ENCODE measurements at places on chromosomes 5 and 9. TPM values are rescaled to one million over a fixed set of nuclear protein-coding genes. Genes with fewer than 3 reads are reported as not detected.
A peak's percentile ranks its signal among the peaks of the same experiment; 100 is the strongest.

CDC20B gene
- not detected for total RNA-seq

IFNA13 gene
- total RNA-seq, result not detected

SLC31A1 gene
- total RNA-seq, result 27.5 TPM

CDH9 gene
- total RNA-seq, result not detected

AFAP1L1 gene
- 5.3 TPM for total RNA-seq

CCNO gene
- not detected for total RNA-seq

PAM gene
- 115 TPM for total RNA-seq

LSM11 gene
- total RNA-seq, result 3.9 TPM

SLC36A2 gene
- not detected for total RNA-seq

BNC2 gene
- total RNA-seq, result 45.2 TPM

BTNL9 gene
- not detected for total RNA-seq

GRCh38 chr5:128349044-128349858 is 188.8 kb downstream of the FBN2 start:
- H3K4me3 ChIP-seq, result no peak overlapping the region
- no peak overlapping the region for H3K27ac ChIP-seq
- peaks cover 24% of the 10 kb centered on the region for H3K36me3 ChIP-seq
- peak; percentile 10 for DNase-seq
- H3K4me1 ChIP-seq, result no peaks in the 10 kb centered on the region

- no peaks in the 10 kb centered on the region for H3K27me3 ChIP-seq
- H3K27ac ChIP-seq, result peak overlapping the region; percentile 81
- no peak overlapping the region for H3K4me3 ChIP-seq
- peaks cover 16% of the 10 kb centered on the region for H3K4me1 ChIP-seq
These were observed 582.0 kb upstream of the TUSC1 start for GRCh38 chr9:26260238-26260637.

DNA sequence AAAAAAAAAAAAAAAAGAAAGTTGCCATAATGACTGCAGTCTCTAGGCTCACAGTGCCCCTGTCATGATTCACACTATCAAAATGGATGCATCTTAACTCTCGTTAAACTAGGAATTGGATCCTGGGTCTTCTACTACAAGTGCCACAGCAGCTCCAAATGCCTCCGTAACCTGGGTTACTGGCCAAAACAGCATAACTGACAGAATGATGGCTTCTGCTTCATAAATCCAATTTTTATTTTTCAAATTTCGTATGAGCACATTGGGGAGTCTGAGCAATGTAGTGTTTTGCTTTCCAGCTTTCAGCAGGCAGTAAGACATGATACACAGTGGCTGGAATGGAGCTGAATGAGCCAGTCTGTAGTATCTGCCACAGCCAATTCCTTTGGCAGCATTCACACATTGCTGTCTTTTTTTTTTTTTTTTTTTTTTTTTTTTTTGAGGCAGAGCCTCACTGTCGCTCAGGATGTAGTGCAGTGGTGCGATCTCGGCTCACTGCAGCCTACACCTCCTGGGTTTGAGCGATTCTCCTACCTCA is 36.0 kb upstream of the NPM1 start:
- DNase-seq, result no peak
- no peak overlapping the region for H3K27ac ChIP-seq
- H3K36me3 ChIP-seq, result no peaks in the 10 kb centered on the region
- peaks cover 2% of the 10 kb centered on the region for H3K27me3 ChIP-seq

DNA sequence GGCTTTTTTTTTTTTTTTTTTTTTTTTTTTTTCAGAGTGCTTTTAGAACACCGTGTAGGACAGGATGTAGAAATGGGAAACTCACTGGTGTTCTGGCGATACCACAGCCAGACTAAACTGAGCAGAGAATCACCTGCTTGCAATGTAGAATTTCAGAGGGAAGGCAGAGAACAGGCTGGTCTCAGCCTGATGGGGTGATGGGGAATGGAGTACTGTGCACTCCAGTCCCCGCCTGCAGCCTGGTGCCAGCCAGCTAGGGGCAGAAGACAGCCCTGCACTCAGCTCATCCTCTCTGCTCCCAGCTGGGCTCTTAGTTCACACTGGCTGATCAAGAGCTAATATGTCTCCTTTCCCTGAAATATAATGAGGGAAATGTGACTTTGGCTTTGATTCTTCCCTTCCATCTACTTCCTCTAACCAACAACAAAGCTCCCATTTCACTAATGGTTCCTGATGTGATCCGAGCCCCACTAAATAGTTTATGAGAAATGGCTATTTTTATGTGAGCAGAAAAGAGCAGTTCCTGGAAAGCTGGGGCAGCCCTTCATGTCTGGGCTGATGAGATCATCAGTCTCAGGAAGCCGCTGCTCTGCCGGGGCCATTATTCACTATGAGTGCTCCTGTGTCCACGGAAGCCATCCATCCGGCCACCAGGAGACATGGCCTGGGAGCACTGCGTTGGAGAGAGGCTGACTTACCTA is 209.7 kb downstream of the GADD45G start:
- H3K27ac ChIP-seq, result no peak overlapping the region
- DNase-seq, result peak; percentile 3
- H3K36me3 ChIP-seq, result no peaks in the 10 kb centered on the region
- H3K4me1 ChIP-seq, result no peaks in the 10 kb centered on the region

- peaks cover 2% of the 10 kb centered on the region for H3K4me1 ChIP-seq
- H3K36me3 ChIP-seq, result peaks cover 2% of the 10 kb centered on the region
- DNase-seq, result peak; percentile 78
- H3K27me3 ChIP-seq, result no peaks in the 10 kb centered on the region
- peak within 1 kb of the TSS; percentile 80 for H3K27ac ChIP-seq
- H3K4me3 ChIP-seq, result peak within 1 kb of the TSS; percentile 97
These were observed at the start of gene GEMIN5 for GRCh38 chr5:154937718-154938466. GEMIN5 (minus strand) TSS chr5:154938211; CDS start chr5:154938133, 78 bp downstream.

DNA sequence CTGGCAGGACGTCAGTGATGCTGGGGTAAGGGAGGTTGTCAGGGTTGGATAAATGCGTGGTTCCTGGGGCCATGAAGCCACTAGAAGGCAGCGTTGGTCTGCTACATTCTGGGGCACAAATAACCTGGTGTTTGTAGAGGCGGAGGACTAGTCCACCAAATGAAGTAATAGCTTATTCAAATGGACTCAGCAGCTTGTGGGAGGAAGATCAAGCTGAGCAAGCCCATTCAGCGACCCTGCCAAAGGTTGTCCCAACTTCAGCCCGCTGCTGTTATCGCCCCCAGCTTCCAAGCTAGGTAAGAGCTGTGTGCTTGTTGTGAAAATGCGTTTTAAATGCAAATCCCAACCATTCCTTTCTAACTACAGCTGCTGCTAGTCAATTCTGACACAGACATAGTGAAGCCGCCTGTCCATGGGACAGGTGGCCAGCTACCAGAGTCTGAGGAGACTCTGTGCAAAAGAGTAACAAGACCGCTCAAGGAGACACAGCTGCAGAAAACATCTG is 7.6 kb upstream of the FAM240B start:
- no peak overlapping the region for H3K4me3 ChIP-seq
- H3K27ac ChIP-seq, result no peak overlapping the region
- no peaks in the 10 kb centered on the region for H3K4me1 ChIP-seq

DNA sequence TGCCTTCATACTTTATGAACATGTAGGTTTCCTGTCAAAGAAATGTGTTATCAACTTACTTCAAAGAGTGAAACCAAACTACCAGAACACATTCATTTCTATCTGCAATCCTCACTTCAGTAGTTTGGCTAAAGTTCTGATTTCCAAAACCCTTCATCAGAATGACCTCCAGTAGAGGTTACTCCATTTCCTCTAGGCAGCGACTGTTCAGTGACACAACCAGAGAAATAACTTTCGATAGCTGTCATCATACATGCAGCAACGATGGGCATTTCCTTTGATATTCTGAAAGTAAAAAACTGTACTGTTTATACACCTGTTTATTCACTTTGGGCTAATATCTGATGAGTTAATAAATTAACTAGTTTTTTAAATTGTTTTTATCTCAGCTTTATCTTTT is 532.5 kb upstream of the IZUMO3 start:
- H3K27me3 ChIP-seq, result no peaks in the 10 kb centered on the region
- H3K27ac ChIP-seq, result no peak overlapping the region
- no peaks in the 10 kb centered on the region for H3K36me3 ChIP-seq

GRCh38 chr5:14164164-14165163 is 21.3 kb downstream of the TRIO start:
- no peaks in the 10 kb centered on the region for H3K27me3 ChIP-seq
- DNase-seq, result no peak
- H3K27ac ChIP-seq, result peak overlapping the region; percentile 28
- no peak overlapping the region for H3K4me3 ChIP-seq

GRCh38 chr9:136544964-136545691 is 720 bp downstream of the NOTCH1 start:
- H3K27me3 ChIP-seq, result no peaks in the 10 kb centered on the region
- H3K36me3 ChIP-seq, result peaks cover 8% of the 10 kb centered on the region
- peak overlapping the region; percentile 82 for H3K4me3 ChIP-seq
- peaks cover 20% of the 10 kb centered on the region for H3K4me1 ChIP-seq
- DNase-seq, result no peak
- peak overlapping the region; percentile 58 for H3K27ac ChIP-seq

- no peak for DNase-seq
- H3K4me1 ChIP-seq, result no peaks in the 10 kb centered on the region
- no peak overlapping the region for H3K4me3 ChIP-seq
- H3K36me3 ChIP-seq, result no peaks in the 10 kb centered on the region
- H3K27me3 ChIP-seq, result no peaks in the 10 kb centered on the region
These were observed 1026.3 kb downstream of the CDH12 start for GRCh38 chr5:21826884-21827283.

- DNase-seq, result no peak
- H3K36me3 ChIP-seq, result no peaks in the 10 kb centered on the region
- no peaks in the 10 kb centered on the region for H3K27me3 ChIP-seq
- no peak overlapping the region for H3K4me3 ChIP-seq
These were observed 97.1 kb downstream of the ADCY2 start for GRCh38 chr5:7493081-7493480.

GRCh38 chr5:172377438-172377837 is 76.9 kb downstream of the SH3PXD2B start:
- no peaks in the 10 kb centered on the region for H3K27me3 ChIP-seq
- no peak overlapping the region for H3K27ac ChIP-seq
- no peak overlapping the region for H3K4me3 ChIP-seq
- DNase-seq, result no peak
- peaks cover 11% of the 10 kb centered on the region for H3K4me1 ChIP-seq

GRCh38 chr9:137799630-137799983 is 78.0 kb upstream of the CACNA1B start:
- no peak overlapping the region for H3K4me3 ChIP-seq
- H3K27me3 ChIP-seq, result no peaks in the 10 kb centered on the region
- DNase-seq, result no peak
- H3K4me1 ChIP-seq, result no peaks in the 10 kb centered on the region
- H3K27ac ChIP-seq, result no peak overlapping the region

- DNase-seq, result no peak
- H3K4me1 ChIP-seq, result no peaks in the 10 kb centered on the region
- no peaks in the 10 kb centered on the region for H3K36me3 ChIP-seq
- no peak overlapping the region for H3K27ac ChIP-seq
- H3K27me3 ChIP-seq, result no peaks in the 10 kb centered on the region
- no peak overlapping the region for H3K4me3 ChIP-seq
These were observed 53.4 kb upstream of the SV2C start for GRCh38 chr5:76029739-76030138.

- DNase-seq, result no peak
- no peaks in the 10 kb centered on the region for H3K27me3 ChIP-seq
- H3K27ac ChIP-seq, result no peak overlapping the region
- H3K4me3 ChIP-seq, result no peak overlapping the region
- peaks cover 21% of the 10 kb centered on the region for H3K4me1 ChIP-seq
- no peaks in the 10 kb centered on the region for H3K36me3 ChIP-seq
These were observed 36.7 kb upstream of the ZSWIM6 start for GRCh38 chr5:61295365-61295764.

- DNase-seq, result peak; percentile 28
- H3K4me1 ChIP-seq, result no peaks in the 10 kb centered on the region
- no peaks in the 10 kb centered on the region for H3K27me3 ChIP-seq
- H3K36me3 ChIP-seq, result no peaks in the 10 kb centered on the region
- H3K4me3 ChIP-seq, result no peak overlapping the region
These were observed 174.4 kb upstream of the RGMB start for GRCh38 chr5:98599016-98599415.

- no peaks in the 10 kb centered on the region for H3K4me1 ChIP-seq
- H3K27ac ChIP-seq, result no peak overlapping the region
- no peaks in the 10 kb centered on the region for H3K36me3 ChIP-seq
- H3K27me3 ChIP-seq, result no peaks in the 10 kb centered on the region
- no peak overlapping the region for H3K4me3 ChIP-seq
- DNase-seq, result no peak
These were observed 22.5 kb downstream of the TRPM6 start for GRCh38 chr9:74865177-74865576.

DNA sequence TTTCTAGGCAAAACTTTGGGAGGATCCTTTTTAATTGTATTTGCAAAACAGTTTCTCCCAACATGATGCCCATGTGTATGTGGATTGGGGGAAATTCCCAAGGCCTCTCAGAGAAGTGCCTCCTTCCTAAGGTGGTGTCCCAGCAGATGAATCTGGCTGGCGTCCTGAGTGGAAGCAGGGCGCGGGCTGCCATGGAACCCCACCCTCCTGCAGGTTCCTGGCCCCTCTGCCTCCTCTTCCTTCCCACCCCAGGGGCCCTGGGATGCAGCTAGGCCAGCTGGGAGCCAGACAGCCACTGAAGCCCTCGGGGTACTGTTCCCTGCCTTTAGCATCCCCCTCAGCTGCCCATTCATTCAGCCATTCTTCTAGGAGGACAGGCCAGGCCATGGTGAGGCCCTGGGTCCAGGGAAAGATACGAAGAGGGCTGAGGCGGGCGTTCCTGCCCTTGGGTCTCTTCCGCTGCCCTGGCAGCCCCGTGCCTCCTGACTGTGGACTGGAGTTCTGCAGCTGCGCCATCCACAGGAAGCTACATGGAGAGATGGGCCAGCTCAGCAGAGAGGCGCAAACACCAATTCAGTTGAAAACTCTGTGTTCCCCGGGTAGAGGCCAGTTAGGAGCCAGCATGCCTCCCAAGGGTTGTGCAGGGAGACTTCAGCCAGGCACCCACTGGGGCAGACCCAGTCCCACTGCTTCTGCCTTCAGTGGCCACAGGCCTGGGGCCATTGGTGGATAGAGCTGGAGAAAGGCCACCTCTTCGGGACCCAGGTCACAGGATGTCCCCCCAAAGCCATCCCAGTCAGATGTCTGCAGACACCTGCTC is 36.5 kb downstream of the ADAMTS2 start:
- no peaks in the 10 kb centered on the region for H3K27me3 ChIP-seq
- no peak overlapping the region for H3K27ac ChIP-seq
- DNase-seq, result no peak
- no peak overlapping the region for H3K4me3 ChIP-seq
- H3K36me3 ChIP-seq, result no peaks in the 10 kb centered on the region

GRCh38 chr9:114558027-114558675 is 29.4 kb upstream of the ATP6V1G1 start:
- no peak for DNase-seq
- 0 out of 2 replicates have a peak, but pooled peaks cover 2% of the 10 kb centered on the region for H3K4me1 ChIP-seq
- H3K36me3 ChIP-seq, result no peaks in the 10 kb centered on the region
- no peak overlapping the region for H3K4me3 ChIP-seq
- H3K27me3 ChIP-seq, result no peaks in the 10 kb centered on the region
- H3K27ac ChIP-seq, result no peak overlapping the region

DNA sequence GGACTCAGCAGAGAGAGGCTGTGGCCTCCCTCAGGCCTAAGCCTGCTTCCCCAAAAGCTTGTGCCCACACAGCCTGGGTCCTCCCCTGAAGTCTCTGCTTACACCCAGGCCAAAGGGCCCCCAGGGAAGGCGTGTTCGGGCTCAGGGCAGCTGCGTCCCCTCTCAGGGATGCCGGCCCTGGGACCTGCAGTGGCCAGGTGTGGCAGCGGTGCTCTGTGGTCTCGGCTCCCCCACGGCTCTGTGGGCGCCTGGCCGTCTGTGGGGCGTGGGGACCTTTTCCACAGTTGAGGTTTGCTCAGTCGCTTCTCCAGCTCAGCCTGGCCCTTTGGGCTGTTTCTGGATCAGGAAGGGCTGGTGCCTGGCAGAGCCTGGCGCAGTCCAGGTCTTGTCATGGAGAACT is 75.9 kb downstream of the RXRA start:
- peaks cover 24% of the 10 kb centered on the region for H3K4me1 ChIP-seq
- H3K4me3 ChIP-seq, result no peak overlapping the region
- peaks cover 8% of the 10 kb centered on the region for H3K36me3 ChIP-seq
- no peak for DNase-seq
